Naive thymus-derived CD8-positive, alpha-beta T cell (primary cell): ENCODE measurements at places on chromosomes 5 and 9. TPM values are rescaled to one million over a fixed set of nuclear protein-coding genes. Genes with fewer than 3 reads are reported as not detected.

DNA sequence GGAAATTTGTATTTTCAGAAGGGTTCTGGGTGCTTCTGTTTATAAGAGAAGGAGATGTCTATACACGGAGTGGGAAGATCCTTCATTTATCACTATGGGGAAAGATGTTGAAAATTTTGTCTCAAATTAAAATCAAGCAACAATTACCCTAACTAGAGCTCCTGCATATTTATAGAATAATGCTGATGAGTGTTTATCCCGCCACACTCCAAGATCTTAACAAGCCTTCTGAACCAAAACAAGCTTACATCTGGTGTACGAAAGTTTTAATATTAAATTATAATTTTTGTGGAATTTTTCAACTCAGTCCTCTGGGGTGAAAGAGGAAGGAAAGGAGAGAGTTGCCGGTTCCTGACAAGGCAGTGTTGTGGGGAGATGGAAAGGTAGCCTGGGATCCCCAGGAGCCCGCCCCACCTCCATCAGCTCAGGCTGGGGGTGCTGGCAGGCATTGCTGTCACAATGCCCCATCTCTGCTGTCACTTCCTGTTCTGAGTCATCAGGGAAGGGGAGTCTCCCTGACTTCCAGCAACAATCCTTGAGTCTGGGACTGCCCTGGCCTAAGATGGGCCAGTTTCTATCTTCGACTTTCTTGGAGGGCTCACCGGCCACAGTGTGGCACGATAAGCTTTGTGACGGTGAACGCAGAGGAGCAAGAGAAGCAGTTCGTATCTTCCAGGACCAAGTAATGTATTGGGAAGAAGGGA lies 64.5 kb downstream of the ERAP1 start:
- DNase-seq, result no peak
- H3K4me3 ChIP-seq, result no peak overlapping the region
- H3K36me3 ChIP-seq, result peaks cover 91% of the 10 kb centered on the region
- H3K27ac ChIP-seq, result peak overlapping the region; percentile 14

DNA sequence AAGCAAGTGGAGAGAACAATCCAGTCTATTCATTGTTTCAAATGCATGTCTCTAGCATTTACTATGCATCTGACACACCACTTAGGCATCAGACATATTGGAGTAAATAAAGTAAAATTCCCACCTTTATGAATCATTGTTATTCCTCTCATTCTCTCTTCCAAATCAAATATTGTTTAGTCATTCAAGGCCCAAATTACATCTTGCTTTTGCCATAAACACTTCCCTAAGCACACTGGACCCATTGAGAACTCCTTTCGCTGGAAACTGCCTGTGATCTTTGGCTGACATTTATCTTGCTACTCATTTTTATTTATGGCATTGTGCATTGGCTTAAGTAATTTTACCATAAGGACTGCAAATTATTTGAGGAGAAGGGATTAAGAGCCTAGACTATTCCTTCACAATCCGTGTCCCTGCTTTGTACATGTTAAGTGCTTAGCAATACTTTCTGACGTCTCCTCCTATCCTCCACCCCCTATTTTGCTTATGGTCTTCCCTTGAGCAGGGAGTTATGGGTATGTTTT lies 7.4 kb downstream of the C5orf46 start:
- no peaks in the 10 kb centered on the region for H3K36me3 ChIP-seq
- no peak overlapping the region for H3K27ac ChIP-seq
- DNase-seq, result no peak
- no peak overlapping the region for H3K4me3 ChIP-seq
- no peaks in the 10 kb centered on the region for H3K4me1 ChIP-seq

Gene BRD9
- 79.4 TPM for total RNA-seq

- no peak overlapping the region for H3K4me3 ChIP-seq
- no peaks in the 10 kb centered on the region for H3K4me1 ChIP-seq
- H3K27me3 ChIP-seq, result no peaks in the 10 kb centered on the region
- H3K36me3 ChIP-seq, result no peaks in the 10 kb centered on the region
- DNase-seq, result no peak
These were observed 19.0 kb downstream of the ACTL7B start for GRCh38 chr9:108836781-108837180.
